ENCODE measurements at places on chromosomes 7 and 10.
A peak's percentile ranks its signal among the peaks of the same experiment; 100 is the strongest.

DNA sequence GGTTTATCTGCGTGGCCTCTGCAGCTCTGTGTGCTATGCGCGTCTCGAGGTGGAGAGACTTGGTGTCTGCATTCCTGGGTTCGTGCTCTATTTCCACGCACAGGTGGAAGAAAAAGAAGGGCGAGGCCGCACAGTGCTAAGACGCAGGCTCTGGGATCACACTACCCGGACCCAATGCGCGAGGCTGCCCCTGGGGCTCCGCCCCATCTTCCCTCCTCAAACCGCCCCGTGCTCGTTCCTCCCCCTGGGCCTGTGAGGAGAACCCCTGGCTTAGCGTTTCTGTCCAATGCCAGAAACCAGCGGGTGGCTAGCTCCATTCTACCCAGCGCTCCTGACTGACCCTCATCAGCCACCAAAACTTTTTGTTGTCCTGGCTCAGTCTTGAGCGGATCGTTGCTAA is 143.1 kb downstream of the DYNC2I1 start:
- DNase-seq, result no peak

DNA sequence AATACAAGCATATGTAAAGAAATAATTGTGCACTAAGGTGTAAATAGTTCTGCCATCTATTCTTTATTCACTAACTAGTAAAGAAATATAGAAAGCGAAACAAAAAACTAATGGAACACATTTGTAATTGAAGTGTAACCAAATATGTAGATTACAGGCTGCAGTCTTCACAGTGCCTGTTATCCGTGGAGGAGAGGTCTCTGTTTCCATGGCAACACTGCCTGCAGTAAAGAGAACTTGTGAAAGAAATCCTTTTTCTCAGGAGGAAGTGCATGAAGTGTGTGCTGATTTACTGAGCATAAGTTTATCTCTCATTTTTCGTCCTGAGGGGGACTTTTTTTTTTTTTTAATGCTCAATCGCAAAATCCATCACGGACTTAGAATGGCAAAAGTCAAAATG is 102.5 kb downstream of the APBB1IP start:
- peak; percentile 35 for DNase-seq

- no peak for DNase-seq
Measured at GRCh38 chr7:137657476-137658189, 189.1 kb downstream of the DGKI start.

GRCh38 chr10:104016661-104017060 is 49.7 kb downstream of the SLK start:
- DNase-seq, result no peak

GRCh38 chr10:16652154-16652553 is 130.5 kb upstream of the C1QL3 start:
- no peak for DNase-seq

DNA sequence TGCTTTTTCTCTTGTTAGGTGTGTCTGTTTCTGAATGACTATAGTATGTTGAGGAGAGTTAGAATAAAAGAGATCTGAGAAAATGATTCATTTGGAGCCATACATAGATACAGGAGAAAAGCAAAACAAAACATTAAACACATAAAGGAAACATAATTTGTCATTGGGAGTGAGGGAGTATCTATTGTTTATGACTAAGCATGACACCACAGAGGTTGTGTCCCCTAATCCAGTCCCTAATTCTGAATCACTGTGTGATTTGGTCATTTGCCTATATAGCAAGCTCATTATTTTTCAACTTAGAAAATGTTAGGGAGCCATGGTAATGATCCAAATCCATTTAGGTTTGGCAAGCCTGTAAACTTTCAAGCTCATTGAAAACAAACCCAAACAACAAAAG is 132.3 kb upstream of the BMPER start:
- DNase-seq, result no peak
